ENCODE measurements at places on chromosomes 3 and 15.
A peak's percentile ranks its signal among the peaks of the same experiment; 100 is the strongest.

DNA sequence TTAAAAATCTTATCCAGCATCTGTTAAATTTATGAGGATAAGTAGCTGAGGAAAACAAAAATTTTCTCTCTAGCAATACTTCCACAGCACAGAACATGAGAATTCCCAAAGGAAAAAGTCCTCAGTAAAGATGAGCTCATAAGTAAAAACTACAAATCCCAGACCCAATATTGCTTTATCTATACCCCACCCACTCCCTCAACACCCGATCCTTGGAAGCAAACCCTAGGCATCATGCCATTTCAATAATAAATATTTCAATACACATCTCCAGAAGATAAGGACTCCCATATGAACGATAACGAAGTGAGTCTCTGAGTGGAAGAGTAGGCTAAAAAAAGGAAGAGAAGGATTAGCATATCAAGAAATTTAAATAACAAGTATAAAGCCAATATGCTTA, 8.3 kb upstream of the PRR20G start:
- DNase-seq: no peak

- DNase-seq: peak; percentile 95
Measured at GRCh38 chr15:100349696-100350433, 8.1 kb upstream of the ADAMTS17 start.

DNA sequence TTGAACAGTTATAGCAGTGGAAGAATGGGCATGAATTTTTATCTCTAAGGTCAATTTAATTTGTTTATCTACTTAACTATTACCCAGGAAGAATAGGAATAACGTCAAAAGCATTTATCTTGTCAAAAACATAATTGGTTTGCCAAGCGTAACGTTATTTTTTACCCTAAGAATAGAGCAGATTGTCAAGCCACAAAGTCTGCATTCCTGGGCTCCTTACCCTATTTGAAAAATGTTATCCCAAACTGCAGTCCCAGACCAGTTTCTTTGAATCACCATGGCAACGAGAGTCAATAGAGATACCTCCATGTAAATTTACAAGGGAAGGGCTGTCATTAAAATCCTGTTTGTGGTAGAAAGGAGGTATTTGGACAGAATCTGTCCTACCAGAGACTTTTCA, 61.1 kb downstream of the CPNE4 start:
- no peak for DNase-seq

- peak; percentile 46 for DNase-seq
Measured at GRCh38 chr3:38114052-38114874, 22.7 kb downstream of the ACAA1 start.

- DNase-seq: no peak
Measured at GRCh38 chr3:12829886-12830784, 11.2 kb downstream of the RPL32 start.

- no peak for DNase-seq
Measured at GRCh38 chr3:7760718-7761117, 740.9 kb upstream of the LMCD1 start.

DNA sequence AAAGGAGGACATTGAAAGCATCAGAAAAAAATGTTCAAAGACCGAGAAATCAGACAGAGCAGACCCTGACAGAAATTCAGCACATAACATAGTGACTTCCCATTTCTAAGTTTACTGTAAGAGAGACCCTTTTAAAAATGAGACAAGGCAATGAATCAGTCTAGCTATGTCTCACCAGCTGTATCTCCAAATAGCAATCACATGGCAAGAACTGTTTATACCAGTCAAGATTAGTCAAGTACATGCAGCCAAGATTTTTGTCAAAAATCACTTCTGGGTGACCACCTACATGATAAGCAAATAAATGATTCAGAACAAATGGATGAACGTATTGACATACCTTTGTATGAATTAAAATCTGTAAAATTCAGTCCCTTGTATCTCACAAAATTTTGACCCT, 138.0 kb downstream of the DTWD1 start:
- DNase-seq: no peak

GRCh38 chr15:39781147-39781966, 1.3 kb downstream of the FSIP1 start:
- no peak for DNase-seq

DNA sequence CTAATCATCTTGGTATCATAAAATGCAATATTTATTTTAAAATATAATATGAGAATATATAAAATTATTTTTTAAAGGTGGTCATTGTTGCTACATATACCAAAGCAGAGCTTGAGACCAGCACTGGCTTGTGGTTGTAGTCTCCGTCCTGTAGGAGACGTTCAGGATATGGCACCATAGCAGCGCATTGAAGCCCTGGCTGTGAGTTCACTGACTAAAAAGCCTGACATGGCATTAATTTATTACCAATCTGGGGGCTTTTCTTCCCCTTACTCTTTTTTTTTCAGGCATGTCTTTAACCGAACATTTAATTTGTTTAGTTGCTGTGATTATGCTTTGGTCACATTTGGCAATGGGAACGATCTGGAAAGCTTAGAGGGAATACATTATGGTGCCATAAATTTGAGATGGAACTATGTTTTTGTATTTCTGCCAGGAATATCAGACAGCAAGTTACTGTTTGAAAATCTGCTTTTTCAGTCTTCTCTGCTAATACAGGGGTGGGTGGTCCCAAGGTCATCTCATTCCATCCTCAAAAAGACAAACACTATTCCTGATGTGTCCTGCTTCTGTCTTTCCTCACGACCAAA, 108.5 kb downstream of the ZIC4 start:
- no peak for DNase-seq

- DNase-seq: no peak
Measured at GRCh38 chr15:38021259-38021658, 86.8 kb downstream of the TMCO5A start.

- DNase-seq: no peak
Measured at GRCh38 chr15:56207711-56208110, 36.0 kb downstream of the RFX7 start.

GRCh38 chr3:176328198-176328597, 869.1 kb downstream of the TBL1XR1 start:
- no peak for DNase-seq

- peak; percentile 95 for DNase-seq
Measured at GRCh38 chr15:58066042-58066867, 744 bp upstream of the ALDH1A2 start.

GRCh38 chr3:151476344-151477018, 15.6 kb upstream of the IGSF10 start:
- DNase-seq: no peak

DNA sequence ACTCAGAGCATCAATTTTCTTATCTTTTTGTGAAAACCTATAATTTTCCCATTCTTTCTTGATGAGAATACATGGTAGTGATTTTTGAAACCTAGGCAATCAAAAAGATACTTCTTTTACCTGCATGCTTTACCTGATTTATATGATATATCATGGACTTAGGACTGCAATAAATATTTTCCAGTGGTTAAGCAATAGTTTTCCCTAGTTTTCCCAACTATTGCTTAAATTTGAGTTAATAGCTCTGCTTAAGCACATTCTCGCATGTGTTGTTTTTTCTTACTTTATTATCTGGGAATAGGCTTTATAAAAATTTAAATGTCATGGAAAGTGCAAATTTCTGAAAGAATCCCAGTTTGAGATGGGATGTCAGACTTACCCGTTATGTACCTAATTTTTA, 465.1 kb upstream of the BCHE start:
- no peak for DNase-seq

GRCh38 chr15:67731112-67731721, 94.1 kb upstream of the SKOR1 start:
- DNase-seq: no peak

DNA sequence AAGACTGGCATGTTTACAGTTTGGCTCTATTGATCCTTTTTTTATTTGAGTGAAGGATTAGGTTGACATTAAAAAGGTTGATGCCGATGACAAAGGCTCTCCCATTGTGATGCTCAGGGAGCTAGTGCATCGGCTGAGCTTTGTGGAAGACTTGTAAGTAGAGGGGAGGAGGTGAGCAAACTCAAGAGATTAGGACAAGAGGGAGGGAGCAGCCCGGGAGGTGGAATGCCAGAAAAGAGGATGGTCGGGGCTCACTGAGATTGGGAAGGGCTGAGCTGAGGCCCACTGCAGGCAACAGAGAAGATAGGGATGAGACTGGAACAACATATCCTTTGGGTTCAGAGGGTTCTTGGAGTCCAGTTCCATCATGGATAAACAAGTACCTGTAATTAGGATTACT, 26.5 kb upstream of the PSMD6 start:
- no peak for DNase-seq

DNA sequence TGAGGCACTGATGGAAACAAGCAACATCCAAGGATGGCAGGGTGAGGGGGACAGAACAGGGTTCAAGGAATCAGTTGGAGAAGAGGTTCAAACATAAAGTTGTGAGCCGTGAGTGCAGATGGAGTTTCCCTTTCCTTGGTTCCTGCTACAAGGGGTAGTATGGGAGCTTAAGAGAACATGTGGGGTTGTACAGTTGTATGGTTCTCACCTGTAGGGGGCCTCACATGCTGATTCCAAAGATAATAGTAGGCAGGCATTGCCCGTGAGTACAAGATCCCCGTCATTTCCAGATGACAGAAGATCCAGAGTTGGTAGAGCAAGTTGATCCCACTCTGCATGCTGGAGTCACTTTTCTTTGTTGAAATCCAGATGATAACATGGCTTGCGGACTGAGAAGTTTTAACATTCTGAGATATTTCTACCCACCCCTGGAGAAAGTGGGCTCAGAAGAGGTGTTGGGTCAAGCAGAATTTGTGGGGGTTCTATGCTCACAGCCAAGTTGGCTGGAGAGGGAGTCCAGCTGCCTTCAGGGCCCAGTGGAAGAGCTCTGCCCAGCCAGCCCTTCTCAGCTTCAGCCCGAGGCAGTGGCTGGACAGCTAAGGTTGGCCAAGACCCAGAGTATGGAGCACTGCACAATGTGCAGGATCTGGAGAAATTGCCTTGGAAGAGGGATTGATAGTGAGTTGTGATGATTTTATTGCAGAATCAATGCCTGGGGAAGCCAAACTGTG, 141.8 kb downstream of the THSD4 start:
- no peak for DNase-seq

DNA sequence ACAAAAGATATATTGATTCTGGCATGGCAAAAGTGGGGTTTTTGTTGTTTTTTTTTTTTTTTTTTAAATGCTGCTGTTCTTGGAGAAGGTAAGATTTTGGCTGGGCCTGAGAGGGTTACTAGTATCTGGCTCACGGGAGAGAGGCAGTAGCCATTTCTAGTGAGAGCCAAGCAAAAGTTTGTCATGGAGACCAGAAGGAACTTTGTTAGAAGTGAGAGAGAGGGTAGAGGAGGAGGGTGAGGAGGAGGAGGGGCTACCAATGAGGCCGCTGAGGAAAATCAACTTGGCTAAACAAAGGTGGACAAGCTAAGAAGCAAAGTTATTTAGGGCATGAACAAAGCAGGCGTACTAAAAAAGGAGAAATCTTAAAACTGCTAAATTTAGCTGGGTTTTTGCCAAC, 48.9 kb upstream of the STRIT1 start:
- DNase-seq: no peak

GRCh38 chr3:32347343-32348125, 44.1 kb upstream of the CMTM7 start:
- DNase-seq: no peak

DNA sequence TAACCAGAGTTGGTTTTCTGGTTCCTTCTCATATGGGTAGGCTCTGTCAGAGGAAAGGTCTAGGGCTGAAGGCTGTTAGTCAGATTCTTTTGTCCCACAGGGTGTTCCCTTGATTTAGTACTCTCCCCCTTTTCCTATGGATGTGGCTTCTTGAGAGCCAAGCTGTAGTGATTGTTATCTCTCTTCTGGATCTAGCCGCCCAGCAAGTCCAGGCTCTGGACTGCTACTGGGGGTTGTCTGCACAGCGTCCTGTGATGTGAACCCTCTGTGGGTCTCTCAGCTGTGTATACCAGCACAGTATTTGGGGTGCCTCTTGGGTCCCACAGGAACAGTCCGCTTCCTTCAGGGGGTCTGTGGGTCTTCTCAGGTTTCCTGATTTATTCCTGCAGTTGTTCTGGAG, 70.8 kb downstream of the PPP2R3A start:
- no peak for DNase-seq

DNA sequence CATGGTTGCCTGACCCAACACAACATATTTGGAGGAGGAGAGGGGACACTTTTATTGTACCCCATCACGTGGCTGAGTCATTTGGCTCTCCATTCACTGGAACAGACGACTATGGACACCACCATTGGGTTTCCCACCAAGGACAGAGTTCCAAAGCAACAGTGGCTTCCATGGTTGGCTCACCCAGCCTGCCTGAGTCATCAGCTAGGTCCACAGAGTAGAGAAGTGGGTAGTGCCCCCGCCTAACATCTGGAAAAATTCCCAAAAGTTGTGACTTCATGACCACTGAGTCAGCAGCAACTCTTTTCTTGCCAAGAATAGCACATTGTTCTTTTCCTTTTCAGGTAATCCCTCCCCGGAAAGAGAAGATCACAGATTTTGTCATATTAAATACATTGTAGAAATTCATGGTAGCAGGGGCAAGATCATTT, 3.0 kb upstream of the PPP1R2 start:
- DNase-seq: no peak

GRCh38 chr3:193168931-193169330, 72.1 kb upstream of the PLAAT1 start:
- no peak for DNase-seq

- peak; percentile 30 for DNase-seq
Measured at GRCh38 chr3:19934098-19934566, at the start of gene EFHB. Gene EFHB (minus strand): TSS chr3:19934217. CDS start chr3:19934018, 199 bp downstream.

GRCh38 chr15:63114465-63114864, 7.2 kb upstream of the LACTB start:
- DNase-seq: no peak

DNA sequence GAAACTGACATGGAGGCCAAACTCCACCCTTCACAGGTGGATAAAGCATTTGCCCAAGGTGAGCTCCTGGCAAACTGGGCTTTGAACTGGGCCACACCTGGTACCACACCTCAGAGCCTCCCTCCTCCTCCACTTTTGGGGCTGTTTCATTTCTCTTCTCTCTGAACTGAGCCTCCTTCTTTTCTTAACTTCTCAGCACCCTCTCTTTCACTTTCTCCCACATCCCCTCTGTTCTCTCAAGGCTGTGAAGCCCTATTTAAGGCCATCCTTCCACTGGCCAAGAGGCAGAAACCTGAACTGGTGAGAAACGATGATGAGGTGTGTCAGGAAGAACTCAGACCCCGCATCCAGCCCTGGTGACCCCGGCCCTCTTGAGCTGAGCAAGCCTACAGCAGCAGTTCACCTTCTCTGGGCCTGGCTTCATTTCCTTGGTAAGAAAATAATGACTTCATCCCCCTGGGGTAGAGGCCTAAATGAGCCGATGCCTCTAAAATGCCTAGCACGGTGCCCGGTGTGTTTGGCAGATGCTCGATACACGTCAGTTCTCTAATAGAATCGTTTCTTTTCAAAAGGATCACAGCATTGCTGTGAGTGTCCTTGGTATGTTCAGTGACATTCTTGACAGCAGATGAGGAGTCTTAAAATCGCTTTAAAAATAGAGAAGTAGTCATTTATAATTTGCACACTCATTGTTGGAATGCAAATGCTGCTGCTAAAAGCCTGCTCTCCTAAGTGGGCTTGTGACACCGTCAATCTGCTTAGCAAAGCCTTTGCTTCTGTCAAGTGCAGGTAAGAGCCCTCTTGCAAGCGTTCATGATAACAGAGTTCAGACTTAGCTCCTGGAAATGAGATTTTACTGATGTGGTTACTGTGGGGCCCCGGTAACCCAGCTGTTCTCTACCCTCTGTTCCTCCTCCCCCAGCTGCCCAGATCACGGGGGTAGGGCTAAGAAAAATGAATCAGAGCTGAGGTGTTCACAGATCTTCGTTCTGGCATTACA, 97.7 kb upstream of the ATP2B2 start:
- no peak for DNase-seq

GRCh38 chr3:133453383-133453782, 53.5 kb downstream of the BFSP2 start:
- no peak for DNase-seq

GRCh38 chr3:94414418-94414817, 351.6 kb downstream of the NSUN3 start:
- DNase-seq: no peak

GRCh38 chr3:189944285-189945145, 176.2 kb downstream of the P3H2 start:
- peak; percentile 28 for DNase-seq
